CMK (cell line): ENCODE measurements at places on chromosomes 1 and 21.

GRCh38 chr1:162215902-162216301 is 146.4 kb downstream of the NOS1AP start:
- DNase-seq: no peak

- no peak for DNase-seq
Observed at GRCh38 chr1:50527249-50527986, 104.2 kb upstream of the DMRTA2 start.

- DNase-seq: no peak
Observed at GRCh38 chr1:199612976-199613774, 414.3 kb upstream of the NR5A2 start.

- no peak for DNase-seq
Observed at GRCh38 chr1:201989354-201990128, 7.1 kb downstream of the RNPEP start.

DNA sequence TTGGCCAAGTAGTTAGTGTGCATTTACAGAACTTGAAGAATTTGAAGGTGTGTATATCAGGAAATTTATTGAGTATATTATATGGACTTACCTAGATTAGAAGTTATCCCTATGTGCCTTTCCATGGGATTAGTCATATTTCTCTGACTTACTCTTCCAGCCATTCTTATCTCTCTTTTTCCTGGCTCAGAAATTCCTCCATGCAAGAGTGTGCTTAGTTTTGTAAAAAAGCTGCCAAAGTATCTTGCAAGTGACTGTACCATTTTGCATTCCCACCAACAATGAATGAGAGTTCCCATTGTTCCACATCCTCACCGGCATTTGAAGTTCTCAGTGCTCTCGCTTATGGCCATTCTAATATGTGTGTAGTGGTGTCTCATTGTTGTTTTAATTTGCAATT is 82.2 kb upstream of the GUCA2B start:
- DNase-seq: no peak

- no peak for DNase-seq
Observed at GRCh38 chr1:6686294-6686693, 15.3 kb downstream of the DNAJC11 start.

GRCh38 chr1:70048336-70049094 is 156.9 kb downstream of the LRRC40 start:
- no peak for DNase-seq

GRCh38 chr21:32090956-32091355 is 187.9 kb downstream of the MIS18A start:
- DNase-seq: no peak

DNA sequence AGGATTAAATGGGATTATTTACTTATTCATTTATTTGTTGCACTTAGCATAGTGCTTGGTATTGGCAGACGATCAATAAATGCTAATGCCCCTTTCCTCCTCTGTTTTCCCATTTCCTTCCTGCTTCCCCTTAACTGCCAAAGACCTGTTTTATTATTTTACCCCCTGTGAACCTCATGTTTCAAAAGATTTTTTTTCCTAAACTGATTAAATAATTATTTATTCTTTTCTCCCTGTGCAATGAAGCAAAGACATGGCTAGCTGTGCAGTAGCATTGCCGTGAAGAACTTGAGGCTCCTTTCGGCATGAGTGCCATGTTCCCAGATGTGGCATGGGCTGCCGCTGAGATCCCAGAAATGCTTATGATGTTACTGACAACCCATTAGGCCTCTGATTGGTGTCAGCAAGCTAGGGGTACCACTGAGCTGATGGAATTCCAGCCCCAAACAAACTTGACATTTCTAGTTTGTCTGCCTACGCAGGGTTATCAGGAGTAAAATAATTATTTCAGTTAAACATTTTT is 266.4 kb upstream of the TMEM51 start:
- DNase-seq: no peak

DNA sequence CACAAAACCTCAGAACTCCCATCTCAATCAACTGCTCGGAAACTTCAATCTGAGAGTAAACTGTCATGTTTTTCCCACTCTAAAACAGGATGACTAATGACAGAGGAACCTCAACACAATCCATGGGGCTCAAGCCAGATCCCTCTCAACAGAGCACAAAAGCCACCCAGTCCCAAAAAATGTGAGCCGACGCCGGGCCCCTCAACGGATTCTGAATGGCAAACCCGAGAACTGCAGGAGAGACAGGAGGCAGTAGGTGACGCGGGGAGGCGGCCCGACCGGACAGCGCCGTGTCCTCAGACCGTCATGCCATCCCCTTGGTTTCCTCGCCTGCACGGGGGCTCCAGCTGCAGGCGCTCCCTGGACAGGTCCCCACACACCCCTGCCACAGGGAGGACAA is 53.4 kb downstream of the SSBP3 start:
- no peak for DNase-seq

GRCh38 chr1:11062965-11063401 is 3.2 kb upstream of the SRM start:
- no peak for DNase-seq

DNA sequence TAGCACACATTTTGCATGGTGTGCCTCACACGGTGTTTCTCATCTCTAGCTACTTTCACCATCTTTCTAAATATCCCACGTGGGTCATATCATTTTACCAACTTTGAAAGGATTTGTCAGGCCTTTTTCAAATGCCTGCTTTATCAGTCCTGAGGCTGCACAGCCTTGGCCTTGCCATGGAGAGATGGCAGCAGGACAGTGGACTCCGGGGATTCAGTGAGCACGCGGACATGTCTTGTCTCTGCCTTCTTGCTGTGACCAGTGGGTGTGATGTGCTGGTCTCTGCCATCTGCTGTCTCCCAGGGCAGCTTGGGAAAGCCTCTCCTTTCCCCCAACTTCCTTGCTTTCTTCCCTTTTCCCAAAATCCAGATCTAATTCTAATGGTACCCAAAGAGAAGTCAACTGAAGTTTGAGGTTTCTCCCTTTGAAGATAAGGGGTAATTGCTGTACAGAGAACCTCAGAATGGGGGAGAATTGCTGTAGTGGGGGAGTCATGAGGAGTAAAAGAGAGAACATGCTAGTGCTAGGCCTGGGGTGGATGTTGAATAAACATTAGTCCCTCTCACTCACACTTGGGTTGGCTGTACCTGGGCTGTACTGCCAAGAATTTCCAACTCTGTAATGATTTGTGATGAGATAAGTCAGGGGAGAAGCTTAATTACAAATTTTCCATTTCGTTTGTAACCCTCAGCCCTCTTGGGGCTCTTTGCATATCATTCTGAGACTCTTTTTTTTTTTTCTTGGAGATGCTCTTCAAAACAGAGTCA is 99.5 kb downstream of the GALNT2 start:
- no peak for DNase-seq

- DNase-seq: no peak
Observed at GRCh38 chr1:35745124-35745730, 24.6 kb downstream of the CLSPN start.

DNA sequence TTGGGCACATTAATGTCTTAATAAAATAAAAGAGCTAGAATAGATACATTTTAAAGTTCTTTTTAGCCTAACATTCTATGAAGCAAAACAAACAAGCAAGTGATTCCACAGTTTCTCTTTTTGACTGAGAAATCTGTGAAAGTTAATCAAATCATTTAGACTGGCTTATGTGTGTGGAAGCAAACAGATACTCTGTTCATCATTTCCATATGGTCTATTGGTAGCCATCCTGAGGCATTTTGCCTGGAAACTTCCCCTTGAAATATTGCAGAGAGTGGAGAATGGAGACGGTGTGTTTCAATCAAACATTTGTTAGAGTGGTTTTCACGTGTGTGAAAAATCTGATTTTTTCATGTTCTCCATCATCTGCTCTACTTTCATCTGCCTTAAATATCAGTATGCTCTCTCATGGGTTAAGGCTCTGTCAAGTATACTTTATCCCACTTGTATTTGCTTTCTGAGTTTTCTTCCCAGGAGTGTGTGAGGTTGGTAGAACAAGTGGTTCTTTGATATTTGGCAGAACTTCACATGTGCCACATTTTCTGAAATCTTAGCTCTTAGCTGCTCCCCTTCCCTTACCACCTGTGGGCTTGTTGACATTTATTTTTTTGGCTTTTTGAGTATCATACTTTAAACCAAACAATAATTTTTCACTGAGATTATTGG is 139.1 kb upstream of the PTGFR start:
- DNase-seq: no peak

- no peak for DNase-seq
Observed at GRCh38 chr1:150141452-150141851, 8.3 kb upstream of the PLEKHO1 start.

DNA sequence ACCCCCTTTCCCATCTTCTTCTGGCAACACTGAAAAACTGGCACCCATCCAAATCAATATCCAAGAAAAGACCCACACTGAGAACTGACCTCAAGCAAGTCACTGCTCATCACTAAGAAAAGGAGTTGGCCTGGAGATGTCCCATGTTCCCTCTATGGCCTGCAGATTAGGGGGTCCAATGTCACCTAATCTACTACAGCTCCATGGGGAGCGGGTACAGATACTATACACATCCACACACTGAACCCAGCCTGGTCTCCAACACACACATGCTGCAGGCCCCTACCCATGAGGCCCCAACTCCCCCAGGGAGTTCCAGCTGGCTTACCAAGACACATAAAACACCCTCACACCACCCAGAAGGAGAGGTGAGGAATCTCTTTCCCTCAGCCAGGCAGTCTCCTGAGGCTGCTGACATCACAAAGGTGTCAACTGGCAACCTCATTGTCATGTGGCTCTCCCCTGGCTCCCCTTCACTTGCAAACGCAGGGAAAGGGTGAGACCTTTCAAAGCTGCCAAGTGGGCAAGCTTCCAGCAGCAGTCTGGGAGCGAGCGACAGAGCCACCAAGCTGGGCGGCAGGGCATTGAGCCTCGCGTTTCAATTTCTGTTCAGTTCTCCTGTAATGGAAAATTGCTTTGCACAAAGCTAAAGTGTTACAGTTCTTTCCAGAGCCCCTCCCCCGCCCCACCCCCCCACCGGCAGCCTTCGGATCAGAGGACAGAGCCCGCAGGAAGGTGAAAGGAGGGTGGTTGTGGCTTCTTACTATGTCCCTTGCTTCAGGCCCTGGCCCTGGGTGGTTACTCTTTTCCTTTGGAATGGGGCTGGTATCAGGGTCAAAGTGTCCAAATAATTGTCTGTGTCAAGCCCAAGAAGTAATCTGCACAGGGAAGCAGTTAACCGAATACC is at the start of gene LRRC52:
LRRC52 (plus strand) TSS at position 469 of the 907 bp plus-strand sequence; CDS start at position 766, 297 bp downstream.
- no peak for DNase-seq

DNA sequence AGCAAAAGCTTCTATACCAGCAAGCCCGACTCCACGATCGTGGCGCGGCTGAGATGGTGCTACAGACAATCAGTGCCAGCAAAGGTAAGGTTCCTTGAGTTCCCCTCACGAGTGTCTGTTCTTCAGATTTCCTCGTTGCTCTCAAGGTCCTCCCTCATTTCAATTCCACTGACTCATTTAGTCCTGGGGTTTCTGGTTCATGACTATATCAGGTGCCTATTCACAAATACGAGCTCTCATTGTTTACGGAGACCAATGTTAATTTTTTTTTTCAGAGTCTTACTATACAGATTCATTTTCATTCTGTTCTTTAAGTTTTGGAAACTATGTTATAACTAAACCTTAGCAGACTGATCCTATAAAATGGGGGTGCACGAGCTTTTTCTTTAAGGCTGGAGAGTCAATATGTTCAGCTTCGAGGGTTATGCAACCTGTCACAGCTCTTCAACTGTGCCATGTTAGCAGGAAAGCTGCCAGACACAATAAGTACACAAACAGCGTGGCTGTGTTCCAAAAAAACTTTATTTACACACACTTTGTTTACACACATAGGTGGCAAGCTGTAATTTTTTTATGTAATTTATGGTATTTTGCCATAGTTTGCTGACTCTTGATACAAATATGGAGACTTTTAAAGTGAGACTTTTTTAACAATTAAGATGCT is 134.3 kb downstream of the ZP4 start:
- DNase-seq: no peak

DNA sequence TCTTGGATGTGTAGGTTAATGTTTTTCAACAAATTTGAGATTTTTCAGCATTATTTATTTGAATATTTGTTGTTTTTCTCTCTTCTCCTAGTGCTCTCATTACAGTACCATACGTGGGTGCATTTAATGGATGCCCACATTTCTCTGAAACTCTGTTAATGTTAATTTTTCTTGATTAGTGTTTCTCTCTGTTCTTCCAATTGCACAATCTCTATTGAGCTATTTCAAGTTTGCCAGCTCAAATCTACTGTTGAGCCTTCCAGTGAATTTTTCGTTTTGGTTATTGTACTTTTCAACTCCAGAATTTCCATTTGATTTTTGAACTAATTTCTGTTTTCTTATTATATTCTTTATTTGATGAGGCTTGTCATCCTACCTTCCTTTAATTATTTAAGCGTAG is 31.7 kb downstream of the CFAP57 start:
- no peak for DNase-seq

GRCh38 chr1:119133987-119134386 is 6.5 kb downstream of the WARS2 start:
- no peak for DNase-seq

DNA sequence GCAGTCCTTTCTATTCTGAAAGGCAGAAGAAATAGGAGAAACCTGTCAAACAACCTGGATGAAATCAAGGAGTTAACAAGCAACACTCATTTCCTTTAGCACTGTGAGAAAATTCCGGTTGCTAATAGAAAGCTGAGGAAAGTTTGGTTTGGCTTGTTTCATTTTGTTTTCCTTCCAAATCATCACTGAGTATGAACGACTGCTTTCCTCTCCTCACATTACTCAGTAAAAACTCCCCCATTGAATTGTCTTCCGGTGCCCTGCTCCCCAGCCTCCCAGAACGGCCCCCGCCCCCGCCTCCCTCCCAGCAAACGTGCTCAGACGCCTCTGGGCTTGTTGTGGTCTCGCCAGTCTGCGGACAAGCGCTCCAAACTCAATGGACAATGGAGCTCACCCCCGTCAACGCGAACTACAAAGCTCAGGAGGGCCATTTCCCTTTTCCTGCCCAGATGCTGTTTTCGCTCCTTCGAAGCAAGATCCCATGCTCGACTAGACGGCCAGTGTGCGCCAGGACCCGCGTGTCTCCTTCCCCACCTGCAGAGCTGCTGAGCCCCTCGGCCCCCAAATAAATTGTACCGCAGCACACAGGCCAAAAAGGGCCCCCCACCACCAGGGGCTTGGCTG is 747 bp downstream of the STX6 start:
- DNase-seq: peak; percentile 59

- no peak for DNase-seq
Observed at GRCh38 chr1:174721246-174721645, 273.5 kb downstream of the GPR52 start.

- DNase-seq: peak; percentile 4
Observed at GRCh38 chr1:158117854-158118704, 62.6 kb upstream of the CD1D start.

- no peak for DNase-seq
Observed at GRCh38 chr1:15282810-15283474, 35.9 kb downstream of the FHAD1 start.

- no peak for DNase-seq
Observed at GRCh38 chr1:234078143-234078542, 173.7 kb downstream of the SLC35F3 start.
